ENCODE measurements at places on chromosomes 4 and X. TPM values are rescaled to one million over a fixed set of nuclear protein-coding genes. Genes with fewer than 3 reads are reported as not detected.
A peak's percentile ranks its signal among the peaks of the same experiment; 100 is the strongest.

DNA sequence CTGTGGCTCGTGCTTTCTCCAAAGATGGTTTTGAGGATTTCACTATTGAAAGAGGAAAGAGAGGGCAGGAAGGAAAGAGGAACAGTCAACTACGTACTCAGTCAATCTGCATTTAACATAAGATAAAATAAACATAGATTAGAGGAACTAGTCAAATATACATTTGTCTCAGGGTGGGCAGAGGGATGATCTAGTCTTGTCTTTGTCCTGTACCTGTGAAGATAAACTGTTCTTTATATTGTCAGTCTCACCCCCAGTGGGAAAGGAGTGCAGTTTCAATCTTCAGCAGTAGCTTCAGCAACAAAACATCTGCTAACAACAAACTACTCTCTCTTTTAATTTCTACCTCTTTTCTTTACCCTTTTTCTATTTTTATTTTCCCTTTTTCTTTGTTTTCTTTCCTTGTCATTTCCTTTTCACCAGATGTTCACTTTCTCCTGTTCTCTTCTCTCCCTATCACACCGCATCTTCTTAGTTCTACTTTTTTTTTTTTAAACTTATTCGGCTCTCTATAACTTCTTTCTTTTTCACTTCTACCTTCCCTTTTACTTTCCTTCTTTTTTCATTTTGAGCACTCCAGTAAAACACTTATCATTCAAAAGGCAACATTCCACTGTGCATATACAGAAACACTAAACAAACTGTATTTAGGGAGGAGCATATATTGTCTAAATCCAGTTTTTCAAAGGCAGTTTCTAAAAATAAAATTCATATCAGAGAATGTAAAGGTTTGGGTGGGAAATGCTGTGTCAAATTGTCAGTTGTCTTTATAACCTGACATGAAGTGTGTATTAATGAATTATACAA, 51.4 kb upstream of the GUCY1A1 start:
- no peak overlapping the region for H3K27ac ChIP-seq
- H3K36me3 ChIP-seq = no peaks in the 10 kb centered on the region
- no peaks in the 10 kb centered on the region for H3K27me3 ChIP-seq
- H3K4me1 ChIP-seq = no peaks in the 10 kb centered on the region
- H3K4me3 ChIP-seq = no peak overlapping the region
- DNase-seq = no peak

The GUF1 gene
- 13.7 TPM for polyA plus RNA-seq

GRCh38 chr4:30952526-30953219, 232.5 kb downstream of the PCDH7 start:
- H3K27ac ChIP-seq = peak overlapping the region; percentile 20
- no peak overlapping the region for H3K4me3 ChIP-seq
- no peaks in the 10 kb centered on the region for H3K27me3 ChIP-seq
- H3K36me3 ChIP-seq = no peaks in the 10 kb centered on the region
- peak; percentile 10 for DNase-seq

The PASD1 gene
- polyA plus RNA-seq = not detected

DNA sequence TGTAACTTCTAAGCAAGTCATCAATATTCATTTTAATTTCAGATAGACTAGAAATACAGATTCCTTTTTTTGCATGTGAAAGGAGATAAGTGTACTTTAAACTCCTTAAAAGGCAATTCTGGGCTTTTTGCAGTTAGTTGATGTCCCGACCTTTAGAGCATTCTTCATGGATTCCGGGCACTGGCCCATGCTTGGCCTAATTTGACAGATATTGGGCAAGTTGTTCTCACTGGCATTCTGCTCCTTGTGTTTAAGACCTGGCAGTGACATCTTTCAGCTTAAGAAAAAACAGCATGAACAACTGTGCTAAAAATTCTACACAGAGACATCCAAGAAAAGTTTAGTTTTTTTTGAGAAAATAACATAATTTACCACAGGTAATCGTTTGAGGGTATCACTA, 1037.2 kb downstream of the PCDH18 start:
- no peaks in the 10 kb centered on the region for H3K27me3 ChIP-seq
- no peaks in the 10 kb centered on the region for H3K36me3 ChIP-seq
- DNase-seq = no peak
- no peak overlapping the region for H3K27ac ChIP-seq
- no peaks in the 10 kb centered on the region for H3K4me1 ChIP-seq

GRCh38 chr4:105845559-105845958, 49.7 kb upstream of the NPNT start:
- DNase-seq = no peak
- H3K4me1 ChIP-seq = no peaks in the 10 kb centered on the region
- H3K36me3 ChIP-seq = no peaks in the 10 kb centered on the region
- H3K4me3 ChIP-seq = no peak overlapping the region
- no peak overlapping the region for H3K27ac ChIP-seq
- no peaks in the 10 kb centered on the region for H3K27me3 ChIP-seq

The PPP1R2C gene
- polyA plus RNA-seq = not detected

The USP17L12 gene
- polyA plus RNA-seq = not detected

The PDGFC gene
- 35.5 TPM for polyA plus RNA-seq

The ARMCX5 gene
- 10.6 TPM for polyA plus RNA-seq

DNA sequence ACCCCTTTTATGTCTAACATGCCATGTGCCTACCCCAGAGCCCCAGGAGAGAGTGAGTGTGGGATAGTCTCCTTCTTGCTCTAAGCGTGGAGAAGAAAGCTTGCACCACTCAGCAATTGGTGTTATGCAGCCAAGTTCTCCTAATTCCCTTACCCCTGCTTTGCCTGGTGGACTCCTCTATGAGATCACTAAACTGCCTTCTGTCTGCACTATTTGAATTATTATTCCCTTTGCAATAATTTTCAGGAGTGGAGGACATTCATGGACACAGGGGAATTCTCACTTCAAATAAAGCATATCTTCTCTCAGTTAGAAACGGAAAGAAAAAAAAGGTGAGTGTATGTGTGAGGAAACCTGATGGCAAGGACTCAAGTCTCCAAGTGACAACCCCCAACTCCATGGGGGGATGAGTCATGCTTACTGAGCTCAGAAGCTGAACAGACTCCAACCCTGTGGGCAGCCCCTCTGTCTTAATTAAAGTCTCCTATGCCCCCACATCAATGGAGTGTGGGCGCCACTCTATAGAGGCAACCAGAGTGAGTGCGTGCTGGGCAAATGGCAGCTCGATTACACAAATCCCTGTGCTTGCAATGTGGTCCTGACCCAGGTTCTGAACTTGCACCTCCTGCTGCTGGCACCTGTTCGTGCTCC, 381.9 kb downstream of the RAB28 start:
- no peaks in the 10 kb centered on the region for H3K36me3 ChIP-seq
- no peaks in the 10 kb centered on the region for H3K27me3 ChIP-seq
- H3K4me1 ChIP-seq = no peaks in the 10 kb centered on the region
- no peak for DNase-seq
- no peak overlapping the region for H3K27ac ChIP-seq

The COX7B gene
- 547 TPM for polyA plus RNA-seq

GRCh38 chr4:123618606-123619005, 222.0 kb downstream of the SPRY1 start:
- H3K4me3 ChIP-seq = no peak overlapping the region
- no peaks in the 10 kb centered on the region for H3K27me3 ChIP-seq
- H3K27ac ChIP-seq = no peak overlapping the region
- H3K4me1 ChIP-seq = peaks cover 6% of the 10 kb centered on the region
- no peak for DNase-seq

DNA sequence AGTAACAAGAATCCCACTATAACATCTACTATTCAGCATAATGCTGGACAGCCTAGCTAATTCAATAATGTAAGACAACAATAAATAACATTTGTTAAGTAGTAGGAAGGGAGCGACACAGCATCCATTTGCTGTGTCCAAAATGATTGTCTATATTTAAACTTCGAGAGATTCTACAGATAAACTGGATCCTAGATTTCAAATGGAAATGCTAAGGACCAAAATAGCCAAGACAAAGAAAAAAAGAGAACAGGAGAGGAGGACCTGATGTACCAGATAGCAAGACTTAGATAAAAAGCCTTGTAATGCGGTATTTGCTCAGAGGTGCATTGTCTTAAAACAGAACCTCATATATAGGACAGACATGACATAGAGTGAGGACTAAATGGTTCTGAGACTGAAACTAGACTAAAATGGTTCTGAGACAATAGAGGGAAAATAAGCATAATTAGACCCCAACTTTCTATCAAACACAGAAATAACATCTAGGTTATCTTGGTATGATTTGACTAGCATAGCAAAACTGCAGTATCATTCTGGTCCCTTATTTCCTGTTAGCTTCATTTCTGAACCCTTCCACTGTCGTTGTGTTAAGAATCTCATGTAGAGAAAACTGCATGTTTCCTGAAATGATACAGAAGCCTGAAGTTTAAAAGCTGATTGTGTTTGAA, 3.8 kb downstream of the HPGDS start:
- peaks cover 7% of the 10 kb centered on the region for H3K4me1 ChIP-seq
- H3K27me3 ChIP-seq = no peaks in the 10 kb centered on the region
- no peak for DNase-seq
- H3K4me3 ChIP-seq = no peak overlapping the region
- H3K36me3 ChIP-seq = no peaks in the 10 kb centered on the region

- H3K4me1 ChIP-seq = peaks cover 24% of the 10 kb centered on the region
- no peak overlapping the region for H3K27ac ChIP-seq
- H3K27me3 ChIP-seq = no peaks in the 10 kb centered on the region
- no peak overlapping the region for H3K4me3 ChIP-seq
- H3K36me3 ChIP-seq = no peaks in the 10 kb centered on the region
Measured at GRCh38 chr4:183078634-183079033, 20.4 kb upstream of the WWC2 start.

GRCh38 chrX:9926002-9926401, 41.2 kb upstream of the CLDN34 start:
- H3K4me3 ChIP-seq = no peak overlapping the region
- H3K27me3 ChIP-seq = no peaks in the 10 kb centered on the region
- no peaks in the 10 kb centered on the region for H3K36me3 ChIP-seq
- no peaks in the 10 kb centered on the region for H3K4me1 ChIP-seq
- H3K27ac ChIP-seq = no peak overlapping the region
- DNase-seq = no peak

GRCh38 chrX:13901354-13901753, 84.5 kb upstream of the GPM6B start:
- DNase-seq = no peak
- H3K27me3 ChIP-seq = no peaks in the 10 kb centered on the region
- H3K36me3 ChIP-seq = no peaks in the 10 kb centered on the region
- H3K27ac ChIP-seq = no peak overlapping the region

DNA sequence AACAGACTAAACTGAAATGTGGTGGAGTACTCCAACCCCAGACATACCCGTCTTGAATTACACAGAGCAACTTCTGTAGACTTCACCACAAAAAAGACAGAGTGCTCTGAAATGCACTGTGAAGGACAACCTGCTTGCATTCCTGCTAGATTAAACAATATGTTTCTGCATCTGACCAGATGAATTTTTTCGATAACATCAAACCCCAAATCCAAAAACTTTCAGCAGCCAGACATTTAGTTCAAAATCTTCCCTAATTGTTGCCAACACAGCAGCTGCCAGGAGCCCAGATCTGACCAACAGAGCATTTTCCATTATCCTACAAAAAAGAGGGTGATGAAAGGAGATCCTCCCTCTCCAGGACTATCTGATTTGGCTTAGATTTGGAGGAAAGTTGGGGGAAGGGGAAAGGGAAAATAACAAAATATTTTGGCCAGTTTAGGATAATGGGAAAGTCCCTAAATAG, 356.5 kb downstream of the PDGFC start:
- peaks cover 4% of the 10 kb centered on the region for H3K4me1 ChIP-seq
- H3K36me3 ChIP-seq = no peaks in the 10 kb centered on the region
- no peaks in the 10 kb centered on the region for H3K27me3 ChIP-seq
- no peak overlapping the region for H3K4me3 ChIP-seq
